ENCODE measurements at places on chromosomes 7 and 10. TPM values are rescaled to one million over a fixed set of nuclear protein-coding genes. Genes with fewer than 3 reads are reported as not detected.

The TYW1B gene
- total RNA-seq = 0.97 TPM

The TFEC gene
- total RNA-seq = 8.5 TPM

The SHH gene
- total RNA-seq = under 0.01 TPM

The DDC gene
- not detected for total RNA-seq

The STEAP1B gene
- total RNA-seq = 25.3 TPM

The PRLHR gene
- total RNA-seq = not detected

The VPS26A gene
- total RNA-seq = 28.5 TPM

The PRRT4 gene
- not detected for total RNA-seq

The GOT1 gene
- 20.4 TPM for total RNA-seq

The SYT15 gene
- total RNA-seq = 0.44 TPM

The ASAH2 gene
- 0.31 TPM for total RNA-seq

The PDK4 gene
- total RNA-seq = 17.8 TPM

The CPVL gene
- total RNA-seq = 7.0 TPM

The KIAA1217 gene
- 28.7 TPM for total RNA-seq

The IL2RA gene
- total RNA-seq = not detected

The AGR2 gene
- total RNA-seq = not detected

The FAM131B gene
- total RNA-seq = 0.44 TPM

The CABCOCO1 gene
- total RNA-seq = 0.06 TPM

The C10orf62 gene
- total RNA-seq = 0.06 TPM

The ATXN7L1 gene
- 2.3 TPM for total RNA-seq

The FBXO24 gene
- 0.25 TPM for total RNA-seq

The INA gene
- under 0.01 TPM for total RNA-seq

The MEIG1 gene
- total RNA-seq = not detected

The TDRD1 gene
- total RNA-seq = not detected

The UPK3BL2 gene
- total RNA-seq = 1.1 TPM

The TMEM178B gene
- 0.06 TPM for total RNA-seq

The IDI2 gene
- total RNA-seq = not detected

The LGI1 gene
- total RNA-seq = not detected

The NACAD gene
- 0.32 TPM for total RNA-seq

Measured in bladder microvascular endothelial cell (primary cell).